Activated naive CD8-positive, alpha-beta T cell treated with anti-CD3 and anti-CD28 coated beads, Interleukin-2, amount 50 U/mL, for 24 hours (primary cell): ENCODE measurements at places on chromosomes 2 and 18.

DNA sequence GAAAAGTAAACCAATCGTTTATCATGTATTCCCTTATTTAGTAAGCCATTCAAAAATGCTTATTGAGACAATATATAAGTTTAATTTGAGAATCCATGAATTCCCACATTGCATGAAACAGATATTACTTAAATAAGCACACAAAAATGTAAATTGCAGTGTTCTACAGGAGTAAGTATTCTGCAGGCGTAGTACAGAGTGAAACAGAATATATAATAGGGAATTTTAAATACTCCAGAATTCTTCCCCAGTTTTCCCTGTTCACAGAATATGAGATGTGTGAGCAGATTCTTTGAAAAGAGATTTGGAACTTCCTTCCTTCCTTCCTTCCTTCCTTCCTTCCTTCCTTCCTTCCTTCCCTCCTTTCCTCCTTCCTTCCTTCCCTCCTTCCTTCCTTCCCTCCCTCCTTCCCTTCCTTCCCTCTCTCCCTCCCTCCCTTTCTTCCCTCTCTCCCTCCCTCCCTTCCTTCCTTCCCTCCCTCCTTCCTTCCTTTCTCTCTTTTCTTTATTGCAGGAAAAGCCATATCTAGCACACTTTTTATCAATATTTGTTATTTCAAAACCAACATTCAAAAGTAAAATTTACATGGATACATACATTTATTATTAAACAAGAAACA lies 977.7 kb upstream of the LRRTM1 start:
- DNase-seq: no peak

DNA sequence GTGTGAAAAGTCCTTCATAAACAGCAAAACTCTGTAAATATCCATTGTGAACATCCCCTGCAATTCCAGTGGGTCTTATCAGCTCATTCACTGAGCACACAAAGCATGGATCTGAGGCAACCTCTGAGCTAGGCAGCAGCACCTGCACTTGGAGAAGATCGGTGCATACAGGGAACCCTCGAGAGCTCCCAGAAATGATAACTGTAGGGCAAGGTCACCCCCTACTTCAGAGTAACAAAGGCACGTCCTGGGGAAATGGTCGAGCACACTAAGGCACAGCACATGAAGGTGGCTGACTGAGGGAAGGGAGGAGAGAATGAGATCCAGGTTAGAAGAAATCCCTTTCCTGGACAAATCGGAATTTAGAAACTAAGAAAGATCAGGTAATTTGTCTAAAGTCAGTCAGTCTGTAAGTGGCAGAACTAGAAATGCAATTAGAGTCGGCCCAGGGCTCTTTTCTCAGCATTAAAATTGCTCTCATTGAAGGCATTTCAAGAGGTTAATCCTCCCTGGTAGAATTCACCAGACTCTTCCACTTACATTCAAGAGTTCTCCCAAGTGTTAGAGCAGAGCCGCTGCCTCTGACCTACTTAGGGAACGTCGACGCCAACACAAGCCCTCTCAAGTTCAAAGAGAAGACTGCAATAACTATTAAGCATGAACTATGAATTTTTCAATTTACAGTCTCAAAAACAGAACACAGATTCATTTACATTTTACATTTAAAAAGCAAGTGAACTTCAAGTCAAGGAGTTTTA lies 45.9 kb downstream of the PXDN start:
- no peak for DNase-seq

- peak; percentile 66 for DNase-seq
Measured at GRCh38 chr2:192162392-192163042, 32.2 kb downstream of the TMEFF2 start.

DNA sequence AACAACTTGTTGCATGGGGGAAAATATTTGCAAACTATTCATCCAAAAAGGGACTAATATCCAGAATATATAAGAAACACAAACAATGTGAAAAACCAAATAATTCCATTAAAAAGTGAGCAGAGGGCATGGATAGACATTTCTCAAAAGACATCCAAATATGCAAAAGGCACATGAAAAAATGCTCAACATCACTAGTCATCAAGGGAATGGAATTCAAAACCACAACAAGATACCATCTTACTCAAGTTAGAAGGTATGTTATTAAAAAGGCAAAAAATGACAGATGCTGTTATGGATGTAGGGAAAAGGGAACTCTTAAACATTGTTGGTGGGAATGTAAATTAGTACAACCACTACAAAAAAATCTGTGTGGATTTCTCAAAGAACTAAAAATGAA lies 396.5 kb downstream of the CCDC85A start:
- DNase-seq: no peak

DNA sequence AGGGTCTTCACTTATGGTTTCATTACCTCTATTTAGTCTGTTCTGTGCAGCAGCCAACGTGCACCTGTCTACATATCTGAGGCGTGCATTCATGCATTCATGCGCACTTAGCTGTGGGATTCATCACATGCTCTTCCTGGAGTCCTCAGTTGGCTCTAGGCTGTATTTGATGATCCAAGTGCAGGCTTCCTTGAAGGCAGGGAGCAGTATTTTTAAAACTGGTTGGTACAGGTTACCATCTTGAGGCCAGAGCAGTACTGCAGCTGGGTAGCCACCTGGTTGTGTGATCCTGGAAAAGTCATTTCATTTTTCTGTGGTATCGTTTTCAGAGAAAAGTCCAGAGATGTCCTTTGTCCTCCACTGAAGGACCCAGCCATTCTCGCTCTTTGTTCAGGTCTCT lies 109.8 kb downstream of the EN1 start:
- DNase-seq: no peak

- peak; percentile 1 for DNase-seq
Measured at GRCh38 chr2:241770185-241770935, 6.3 kb upstream of the GAL3ST2 start.

GRCh38 chr2:41735476-41735875 lies 312.3 kb upstream of the PKDCC start:
- DNase-seq: no peak

DNA sequence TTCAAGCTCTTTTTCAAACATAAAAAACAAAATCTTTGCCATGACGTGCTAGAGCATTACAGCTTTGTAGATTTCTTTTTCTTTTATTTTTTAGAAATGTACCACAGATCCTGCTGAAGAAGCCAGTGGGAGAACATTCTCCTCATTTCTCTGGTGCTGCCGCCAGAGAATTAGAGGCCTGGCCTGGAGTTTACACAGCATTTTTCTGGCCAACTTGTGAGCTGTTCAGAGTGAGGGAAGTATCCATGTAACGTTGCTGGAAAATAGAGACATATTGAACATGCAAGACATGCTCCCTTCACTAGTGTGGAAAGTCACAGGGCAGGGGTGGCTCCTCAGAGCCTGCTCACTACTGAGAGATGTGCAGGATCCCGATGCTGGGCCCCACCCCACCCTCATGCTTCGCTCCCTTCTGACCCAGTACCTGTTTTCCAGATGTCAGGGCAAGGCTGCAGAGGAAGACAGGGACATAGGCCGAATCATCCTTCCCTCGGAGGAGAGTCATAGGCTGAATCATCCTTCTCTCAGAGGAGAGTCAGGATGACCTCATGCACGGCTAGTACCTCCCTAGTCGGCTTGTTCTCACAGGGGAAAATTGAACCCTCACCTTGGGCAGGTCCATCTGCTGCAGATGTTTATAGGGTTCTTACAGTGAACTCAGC lies 298.5 kb downstream of the INSIG2 start:
- no peak for DNase-seq

DNA sequence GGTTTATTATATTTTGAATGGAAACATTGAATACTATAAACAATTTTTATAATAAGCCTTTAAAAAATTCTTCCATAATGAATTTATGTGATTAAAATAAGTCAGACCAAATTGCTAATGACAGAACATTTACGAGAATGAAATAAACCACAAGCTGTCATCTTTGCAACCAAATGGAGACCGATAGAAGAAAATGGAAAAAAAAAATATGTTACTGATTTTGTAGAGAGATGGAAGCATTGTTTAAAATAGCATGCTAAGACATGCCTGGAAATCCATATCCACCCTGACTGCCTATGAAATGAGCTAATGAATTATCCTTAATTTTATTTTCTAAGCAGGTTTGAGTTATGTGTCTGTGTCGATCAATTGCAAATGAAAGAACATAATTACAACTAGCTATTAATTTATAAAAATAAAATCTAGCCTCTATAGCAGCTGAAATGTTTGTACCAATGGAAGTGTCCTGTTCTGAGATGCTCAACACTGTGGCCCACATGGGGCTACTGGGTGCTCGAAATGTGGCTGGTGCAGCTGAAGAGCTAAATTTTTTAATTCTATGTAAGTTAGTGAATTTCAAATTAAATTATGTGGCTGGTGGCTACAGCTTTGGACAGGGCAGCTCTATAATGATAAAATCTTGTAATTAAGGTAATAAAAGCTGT lies 832.8 kb downstream of the RNF144A start:
- no peak for DNase-seq

- peak; percentile 36 for DNase-seq
Measured at GRCh38 chr2:27431395-27431794, 3.0 kb downstream of the NRBP1 start.

DNA sequence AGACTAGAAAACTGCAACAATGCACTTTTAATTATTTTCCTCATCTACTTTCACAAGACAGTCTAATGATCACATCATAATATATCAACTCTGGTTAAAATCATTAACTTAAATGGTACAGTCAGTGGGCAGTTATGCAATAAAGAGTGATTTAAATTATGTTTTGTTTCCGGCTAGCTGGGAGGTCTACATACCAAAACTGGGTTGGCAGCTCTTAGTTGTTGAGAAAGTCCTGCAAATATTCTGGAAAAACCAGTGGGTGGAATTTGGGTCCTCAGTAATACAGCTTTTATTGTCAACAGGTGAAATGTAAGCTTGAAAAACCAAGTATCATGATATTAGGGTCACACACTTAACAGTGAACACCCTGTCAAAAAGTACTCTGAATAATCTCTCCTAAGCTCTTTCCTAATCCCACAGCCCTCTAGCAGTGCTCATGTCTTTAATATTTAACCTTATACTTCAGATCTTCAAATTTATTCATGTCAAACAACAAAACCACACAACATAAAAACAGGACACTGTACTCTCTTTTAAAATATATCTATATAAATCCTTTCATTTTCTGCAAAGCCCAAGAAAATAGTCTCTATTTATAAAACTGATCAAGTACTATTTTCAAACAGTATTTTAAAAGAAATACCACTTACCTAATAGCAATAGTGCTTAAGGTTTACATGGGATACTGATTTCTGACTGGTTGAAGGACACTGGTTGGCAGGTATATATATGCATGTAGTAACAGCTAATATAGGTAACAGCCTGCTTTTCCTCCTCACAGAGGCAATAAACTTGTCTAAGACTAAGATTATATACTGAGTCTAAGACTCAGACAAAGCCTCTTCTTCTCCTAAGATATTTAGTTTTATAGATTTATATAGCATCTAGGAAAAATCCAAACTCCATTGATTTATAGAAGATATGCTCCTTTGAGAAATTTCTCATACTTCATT lies 103.8 kb downstream of the GAREM1 start:
- no peak for DNase-seq
